ENCODE measurements at places on chromosomes 3 and 15.

DNA sequence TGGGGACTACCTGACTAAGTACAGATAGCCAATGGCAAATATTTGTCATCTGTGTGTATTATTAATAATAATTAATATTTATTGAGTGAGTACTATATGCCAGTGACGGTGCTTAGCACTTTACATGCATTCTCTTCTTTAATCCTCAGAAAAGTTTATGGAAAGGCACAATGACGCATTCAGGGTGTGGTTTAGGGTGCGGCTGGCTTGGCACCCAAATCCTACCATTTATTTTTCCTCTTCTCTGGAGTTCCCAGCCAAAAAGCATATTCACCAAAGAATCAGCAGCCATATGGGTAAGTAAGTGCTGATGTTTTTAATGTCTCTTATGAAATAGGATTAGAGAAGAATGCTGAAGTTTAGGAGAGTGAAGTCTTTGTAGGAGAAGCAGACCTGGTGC lies 140.4 kb upstream of the TP63 start:
- no peak for DNase-seq

DNA sequence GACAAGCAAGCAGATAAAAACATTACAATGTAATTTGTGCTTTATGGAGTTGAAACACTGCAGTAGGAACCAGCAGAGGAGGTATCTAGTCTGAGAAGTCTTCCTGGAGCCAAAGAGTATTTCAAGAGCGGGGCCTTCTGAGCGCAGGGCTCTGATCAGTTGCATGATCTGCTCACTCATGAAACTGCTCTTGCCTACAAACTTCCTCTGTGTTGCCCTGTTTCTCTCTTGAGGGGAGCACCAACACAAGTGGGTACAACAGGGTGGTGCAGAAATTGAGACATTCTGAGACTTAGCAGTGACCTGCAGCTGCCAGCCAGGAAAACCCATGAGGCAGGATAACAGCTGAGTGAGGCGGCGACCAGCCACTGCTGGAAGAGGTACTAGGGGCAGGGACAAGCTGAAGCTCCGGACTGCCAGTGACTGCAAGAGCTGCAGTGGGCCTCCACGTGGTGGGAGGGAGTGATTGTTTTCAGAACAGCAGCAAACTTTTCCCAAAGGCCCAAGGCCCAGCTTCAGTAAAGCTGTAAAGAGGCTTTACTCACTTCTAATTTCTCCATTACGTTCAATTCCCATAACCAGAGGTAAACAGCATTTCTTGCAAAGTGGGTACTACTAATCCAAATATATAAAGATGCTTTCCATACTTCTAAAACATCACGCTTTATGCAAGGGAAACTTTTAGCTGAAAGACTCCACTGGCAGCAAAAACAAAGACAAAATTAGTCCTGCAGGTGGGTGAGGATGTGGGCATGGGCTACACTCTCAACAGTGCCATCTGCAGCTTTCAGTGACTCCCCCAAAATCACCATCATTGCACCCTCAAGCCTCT lies 69.0 kb upstream of the LPP start:
- DNase-seq, result no peak

GRCh38 chr3:56836276-56837163 lies 34.8 kb upstream of the ARHGEF3 start:
- DNase-seq, result no peak

DNA sequence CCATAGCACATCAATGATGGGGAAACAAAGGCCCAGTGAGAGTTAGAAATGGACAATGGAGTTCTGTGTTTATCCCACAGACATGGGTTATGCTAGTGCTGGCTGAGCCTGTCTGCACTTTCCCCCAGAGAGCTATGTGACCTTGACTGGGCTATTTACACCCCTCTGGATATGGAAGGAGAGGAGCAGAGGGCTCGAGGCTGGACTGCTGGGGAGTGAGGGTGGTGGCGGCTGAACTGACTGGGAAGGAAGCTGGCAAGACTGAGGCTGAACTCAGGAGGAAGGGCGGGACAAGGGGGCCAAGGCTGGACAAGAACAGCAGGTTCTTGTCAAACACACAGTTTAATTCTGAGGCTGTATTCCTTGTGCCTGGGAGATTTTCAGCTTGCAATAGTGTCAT lies 10.8 kb upstream of the INSYN1 start:
- no peak for DNase-seq

DNA sequence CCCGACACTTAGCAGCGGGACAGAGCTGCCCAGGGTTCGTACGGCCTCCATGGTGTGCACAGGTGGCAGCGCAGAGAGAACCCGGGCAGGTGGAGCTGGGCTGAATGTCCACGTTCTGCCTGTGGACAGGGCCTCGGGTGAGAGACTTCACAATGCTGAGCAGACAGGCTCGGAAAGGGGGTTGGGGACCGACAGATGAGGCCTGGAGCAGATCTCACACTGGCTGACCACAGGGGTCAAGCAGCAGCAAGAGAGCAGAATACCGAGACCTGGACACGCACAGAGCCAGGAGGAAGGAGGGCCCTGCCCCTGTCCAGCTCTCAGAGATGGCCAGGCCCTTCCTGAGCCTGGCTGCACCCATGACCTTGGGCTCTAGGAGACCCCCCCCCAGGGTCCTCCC lies 83.0 kb downstream of the VGLL4 start:
- DNase-seq, result no peak

GRCh38 chr3:172814738-172815137 lies 64.2 kb downstream of the ECT2 start:
- no peak for DNase-seq

- DNase-seq, result no peak
Observed at GRCh38 chr3:150972366-150973071, at the start of gene CLRN1. CLRN1 (minus strand) TSS chr3:150972727; CDS start chr3:150972708, 19 bp downstream.

GRCh38 chr3:8458238-8458661 lies 43.4 kb upstream of the LMCD1 start:
- DNase-seq, result no peak

GRCh38 chr3:193046371-193046770 lies 128.7 kb upstream of the MB21D2 start:
- no peak for DNase-seq

DNA sequence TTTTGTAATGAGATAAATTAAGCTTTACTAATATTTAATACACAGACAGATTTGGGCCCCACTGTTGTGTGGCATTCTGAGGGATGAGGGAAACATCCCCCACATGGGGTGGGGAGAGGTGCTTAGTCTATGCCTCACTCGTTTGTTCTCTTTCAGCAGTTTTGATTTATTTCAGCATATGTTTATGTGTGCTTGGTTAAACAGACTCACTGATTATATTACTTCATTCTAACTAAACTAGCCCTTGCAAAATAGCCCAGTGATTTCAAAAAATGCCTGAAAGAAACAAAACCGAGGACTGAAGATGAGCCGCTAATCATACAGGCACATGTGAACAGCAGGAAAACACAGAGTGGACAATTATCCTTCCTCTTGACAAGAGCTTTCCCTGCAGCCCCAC lies 27.2 kb downstream of the TNFAIP8L3 start:
- DNase-seq, result no peak

GRCh38 chr15:69809421-69809820 lies 288.3 kb downstream of the TLE3 start:
- DNase-seq, result no peak

DNA sequence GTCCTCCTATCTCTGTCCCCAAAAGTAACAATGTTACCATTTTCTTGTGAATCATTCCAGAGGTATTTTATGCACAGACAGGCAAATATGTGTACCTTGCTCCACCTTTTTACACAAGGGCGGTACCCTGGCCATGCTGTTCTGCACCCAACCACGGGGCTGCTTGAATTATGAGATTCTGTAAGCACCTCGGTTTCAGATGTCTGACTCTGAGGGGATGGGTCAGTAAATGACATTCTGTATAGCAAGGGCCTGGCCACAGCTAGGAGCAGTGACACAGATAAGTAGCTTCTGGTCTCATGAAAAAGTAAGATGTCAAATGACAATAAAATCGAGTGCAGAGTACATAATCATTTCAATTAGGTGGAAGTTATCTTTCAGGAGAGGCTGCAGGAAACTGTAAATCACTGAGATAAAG lies 30.4 kb upstream of the FLNB start:
- no peak for DNase-seq

GRCh38 chr3:141367038-141367730 lies 1.1 kb upstream of the ZBTB38 start:
- DNase-seq, result no peak

DNA sequence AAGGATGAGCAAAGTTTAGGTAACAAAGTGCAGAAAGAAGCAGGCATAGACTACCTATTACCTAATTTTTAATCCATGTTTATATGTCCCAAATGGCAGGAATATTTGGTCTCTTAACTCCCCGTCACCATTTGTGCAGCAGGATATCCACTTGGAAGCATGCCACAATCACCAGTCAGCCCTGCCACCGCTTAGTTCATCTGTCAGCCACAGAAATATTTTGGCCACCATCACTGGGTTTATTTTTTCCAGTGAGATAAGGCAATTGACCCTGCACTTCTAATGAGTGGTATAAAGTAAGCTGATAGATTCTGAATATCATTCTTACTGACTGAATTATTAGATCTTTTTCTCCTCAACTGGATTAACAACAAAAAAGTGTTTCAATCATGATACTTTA lies 152.9 kb upstream of the SOX2 start:
- DNase-seq, result no peak

- DNase-seq, result no peak
Observed at GRCh38 chr3:139953131-139953910, 18.3 kb downstream of the CLSTN2 start.

DNA sequence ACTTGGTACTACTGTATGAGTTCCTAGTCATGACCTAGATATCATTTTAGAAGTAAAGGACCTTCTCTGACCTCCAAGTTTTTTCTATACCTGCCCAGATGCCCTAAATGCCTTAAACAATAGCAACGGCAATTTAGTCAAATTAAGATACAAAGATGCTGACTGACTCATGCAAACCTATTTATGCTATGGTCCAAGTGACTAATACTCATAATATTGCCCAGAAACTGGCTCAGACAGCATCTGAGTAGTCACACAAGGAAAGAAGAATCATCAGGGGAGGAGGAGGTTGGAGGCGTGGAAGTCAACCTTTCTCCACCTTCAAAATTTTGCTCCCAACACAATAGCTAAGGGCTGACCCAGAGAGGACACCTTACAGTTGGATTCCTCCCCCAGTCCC lies 6.8 kb downstream of the FYCO1 start:
- no peak for DNase-seq

DNA sequence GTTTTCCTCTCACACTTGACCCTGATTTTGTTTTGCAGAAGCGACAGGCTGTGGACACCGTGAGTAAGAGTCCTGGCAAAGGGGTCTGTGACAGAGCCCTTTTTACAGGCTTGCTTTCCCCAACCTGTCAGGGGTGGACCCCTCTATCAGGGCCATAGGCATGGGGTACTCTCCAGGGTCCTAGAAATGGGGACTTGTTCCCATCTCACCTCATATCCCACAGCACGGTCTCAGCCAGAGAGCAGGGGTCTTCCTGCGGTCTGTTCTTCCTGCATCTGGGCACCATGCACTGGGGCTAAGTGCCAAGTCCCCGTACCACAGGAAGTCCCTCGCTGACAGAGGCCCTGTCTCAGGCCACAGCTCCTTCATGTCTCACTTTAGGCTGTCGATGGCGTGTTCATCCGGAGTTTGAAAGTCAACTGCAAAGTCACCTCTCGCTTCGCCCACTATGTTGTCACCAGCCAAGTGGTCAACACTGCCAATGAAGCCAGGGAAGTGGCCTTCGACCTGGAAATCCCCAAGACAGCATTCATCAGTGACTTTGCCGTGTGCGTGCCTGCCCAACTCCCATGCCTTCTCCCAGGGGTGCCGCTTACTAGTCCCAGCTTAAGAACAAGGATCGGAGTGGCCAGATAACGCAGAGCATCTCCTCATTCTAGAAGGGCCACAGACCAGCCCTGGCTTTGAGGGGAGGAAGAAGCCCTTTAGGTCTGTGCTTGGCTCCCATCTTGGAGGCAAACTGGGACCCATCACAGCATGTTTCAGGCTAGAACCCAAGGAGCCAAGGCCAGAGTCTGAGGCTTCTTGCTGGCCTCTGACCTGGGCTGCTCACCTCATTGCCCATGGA lies 783 bp downstream of the ITIH1 start:
- DNase-seq, result no peak

GRCh38 chr3:30353711-30354467 lies 252.5 kb upstream of the TGFBR2 start:
- DNase-seq, result peak; percentile 61

DNA sequence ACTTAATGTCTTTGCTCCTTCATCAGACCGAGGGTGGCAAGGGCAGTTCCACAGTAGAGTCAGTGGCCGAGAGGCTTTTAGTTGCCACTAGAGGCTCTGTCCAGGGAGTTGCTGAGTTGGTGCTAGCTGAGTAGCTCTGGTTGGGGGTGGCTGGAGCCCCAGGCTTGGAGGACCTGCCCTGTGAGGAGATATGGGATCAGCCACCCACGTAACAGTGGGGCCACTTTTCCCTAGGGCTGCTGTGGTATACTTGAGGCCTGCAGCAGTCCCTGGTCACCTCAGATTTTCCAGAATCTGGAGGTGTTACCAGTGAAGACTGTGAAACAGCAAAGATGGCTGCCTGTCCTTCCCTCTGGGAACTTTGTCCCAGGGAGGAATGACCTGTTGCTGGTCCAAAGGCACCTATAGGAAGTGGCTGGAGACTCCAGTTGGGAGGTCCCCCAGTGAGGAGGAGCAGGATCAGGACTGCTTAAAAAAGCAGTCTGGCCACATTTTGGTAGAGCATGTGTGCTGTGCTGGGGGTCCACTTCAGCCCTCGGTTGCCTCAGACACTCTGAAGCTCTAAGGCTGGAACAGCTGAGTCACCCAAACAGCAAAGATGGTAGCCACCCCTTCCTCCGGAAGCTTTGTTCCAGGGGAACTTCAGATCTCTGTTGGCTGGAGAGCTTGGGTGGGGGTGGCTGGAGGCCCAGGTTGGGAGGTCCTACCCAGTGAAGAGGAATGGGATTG lies 72.9 kb downstream of the AKAP13 start:
- no peak for DNase-seq

DNA sequence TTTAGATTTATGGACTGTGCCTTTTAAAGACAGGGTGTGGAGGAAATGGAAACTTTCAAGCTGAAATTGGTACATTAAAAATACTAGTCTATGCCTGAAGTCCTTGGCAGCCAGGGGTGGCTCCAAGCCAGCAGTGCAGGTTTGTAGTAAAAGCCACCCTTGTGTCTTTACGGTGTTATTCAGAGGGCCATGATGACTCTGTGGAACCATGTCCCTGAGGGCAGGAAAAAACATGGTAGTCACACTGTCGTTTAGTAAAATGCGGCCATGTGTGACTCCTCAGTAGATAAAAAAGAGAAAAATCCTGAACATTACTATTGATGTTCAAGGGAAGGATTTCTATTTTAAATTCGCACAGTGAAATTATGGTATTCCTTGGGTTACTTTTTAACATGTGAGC lies 2.7 kb downstream of the FAN1 start:
- no peak for DNase-seq

DNA sequence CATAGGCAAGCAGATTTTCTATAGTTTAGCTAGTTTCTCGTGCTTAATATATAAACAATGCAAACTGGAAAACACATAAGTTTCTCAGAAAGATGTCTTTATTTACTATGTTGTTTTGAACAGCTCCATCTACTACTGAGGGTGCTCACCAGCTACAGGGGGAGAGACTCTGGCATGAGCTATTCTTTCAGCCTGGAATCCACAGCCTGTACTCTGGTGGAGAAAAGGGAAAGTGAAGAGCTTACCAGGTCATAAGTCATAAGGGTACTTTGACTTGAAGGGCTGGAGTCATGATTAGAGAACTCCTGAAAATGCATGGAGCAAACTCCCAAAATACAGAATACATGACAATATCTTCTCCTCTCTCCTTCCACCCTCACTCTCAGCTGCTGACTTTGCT lies 4.4 kb upstream of the AVEN start:
- no peak for DNase-seq

GRCh38 chr3:58704745-58705144 lies 38.2 kb upstream of the FAM3D start:
- no peak for DNase-seq
